ENCODE measurements at places on chromosomes 16 and 17.

GRCh38 chr17:49343273-49343672, 18.8 kb downstream of the ZNF652 start:
- no peak for DNase-seq

DNA sequence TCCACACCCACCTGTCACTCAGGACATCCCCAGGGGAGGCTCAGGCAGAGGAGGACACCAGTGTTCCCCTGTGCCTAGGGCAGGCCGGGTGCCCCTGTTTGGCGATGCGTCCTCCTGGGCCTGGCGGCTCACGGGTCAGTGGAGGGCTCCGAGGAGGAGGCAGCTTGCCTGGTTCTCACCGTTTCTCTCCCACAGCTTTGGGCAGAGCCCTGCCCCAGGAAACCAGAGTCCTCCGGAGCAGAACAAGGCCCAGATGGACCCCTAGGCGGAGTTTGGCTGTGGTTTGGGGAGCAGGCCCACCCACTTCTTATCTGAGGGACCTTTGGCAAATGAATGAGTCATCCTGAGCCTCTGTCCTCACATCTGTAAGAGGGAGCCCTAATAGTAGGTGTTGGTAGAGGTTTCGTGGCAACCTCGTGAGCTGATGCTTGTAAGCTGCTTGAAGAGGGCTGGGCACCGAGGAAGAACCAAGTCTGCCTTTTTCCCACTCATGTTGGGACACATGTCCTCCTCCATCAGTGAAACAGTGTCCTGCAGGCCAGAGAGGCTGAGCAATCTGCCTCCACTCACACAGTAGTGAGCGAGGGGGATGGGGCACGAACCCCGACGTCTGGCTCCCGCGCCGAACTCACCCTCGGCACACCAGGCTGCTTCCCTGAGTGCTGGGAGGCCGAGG, 247.0 kb upstream of the CIBAR2 start:
- DNase-seq, result no peak

- no peak for DNase-seq
Measured at GRCh38 chr17:59456428-59456827, 109.0 kb upstream of the DHX40 start.

GRCh38 chr17:37770631-37771518, 26.0 kb upstream of the HNF1B start:
- DNase-seq, result peak; percentile 66

DNA sequence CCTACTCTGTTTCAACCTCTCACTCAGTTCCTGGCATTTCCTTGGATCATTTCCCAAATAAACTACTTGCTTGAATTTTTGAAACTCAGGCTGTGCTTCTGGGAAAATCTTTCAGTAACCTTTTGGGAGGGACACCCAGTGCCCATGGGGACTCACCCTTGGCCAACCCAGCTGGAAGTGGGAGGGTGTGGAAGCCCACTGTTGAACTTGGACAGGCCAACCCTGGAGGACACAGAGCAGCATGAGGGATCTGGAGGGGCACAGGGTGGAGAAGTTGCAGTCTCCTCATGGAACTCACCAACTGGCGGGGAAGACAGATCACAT, 11.2 kb downstream of the RTN4RL1 start:
- no peak for DNase-seq

DNA sequence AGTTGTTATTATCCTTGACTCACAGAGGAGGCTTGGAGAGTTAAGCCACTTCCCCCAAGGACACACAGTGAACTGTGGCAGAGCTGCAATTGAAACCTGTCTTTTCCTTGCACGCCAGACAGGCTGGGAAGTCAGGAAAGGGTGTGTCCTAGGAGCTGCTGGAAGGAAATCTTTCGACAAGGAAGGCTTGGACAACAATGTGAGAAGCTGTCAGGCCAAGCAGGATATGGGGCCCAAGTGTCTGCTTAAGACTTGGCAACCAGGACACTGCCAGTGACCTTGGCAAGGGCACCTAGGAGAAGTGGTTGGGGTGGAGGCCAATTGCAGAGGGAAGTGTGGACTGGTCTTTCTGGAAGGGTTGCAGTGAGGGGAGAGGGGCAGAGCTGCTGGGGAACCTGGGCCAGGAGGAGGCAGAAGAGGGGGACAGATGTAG, 2.1 kb upstream of the CAMKK1 start:
- DNase-seq, result no peak

DNA sequence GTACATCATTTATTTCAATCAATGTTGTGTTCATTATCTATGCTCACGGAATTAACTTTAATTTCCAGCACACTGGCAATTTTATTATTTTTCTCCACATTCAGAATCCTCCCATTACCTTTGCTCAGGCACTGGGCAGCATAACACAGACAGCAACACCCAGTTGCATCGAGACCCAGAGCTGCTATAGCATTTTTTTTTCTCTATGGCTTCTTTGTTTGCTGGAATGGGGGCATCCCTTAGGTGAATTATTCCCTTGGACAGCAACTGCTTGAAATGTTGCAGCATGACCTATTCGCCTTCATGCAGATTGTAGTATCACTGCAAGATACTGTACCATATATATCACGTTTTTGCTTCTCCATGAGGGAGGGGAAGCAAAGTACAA, 88.8 kb downstream of the CHD9NB start:
- DNase-seq, result no peak

DNA sequence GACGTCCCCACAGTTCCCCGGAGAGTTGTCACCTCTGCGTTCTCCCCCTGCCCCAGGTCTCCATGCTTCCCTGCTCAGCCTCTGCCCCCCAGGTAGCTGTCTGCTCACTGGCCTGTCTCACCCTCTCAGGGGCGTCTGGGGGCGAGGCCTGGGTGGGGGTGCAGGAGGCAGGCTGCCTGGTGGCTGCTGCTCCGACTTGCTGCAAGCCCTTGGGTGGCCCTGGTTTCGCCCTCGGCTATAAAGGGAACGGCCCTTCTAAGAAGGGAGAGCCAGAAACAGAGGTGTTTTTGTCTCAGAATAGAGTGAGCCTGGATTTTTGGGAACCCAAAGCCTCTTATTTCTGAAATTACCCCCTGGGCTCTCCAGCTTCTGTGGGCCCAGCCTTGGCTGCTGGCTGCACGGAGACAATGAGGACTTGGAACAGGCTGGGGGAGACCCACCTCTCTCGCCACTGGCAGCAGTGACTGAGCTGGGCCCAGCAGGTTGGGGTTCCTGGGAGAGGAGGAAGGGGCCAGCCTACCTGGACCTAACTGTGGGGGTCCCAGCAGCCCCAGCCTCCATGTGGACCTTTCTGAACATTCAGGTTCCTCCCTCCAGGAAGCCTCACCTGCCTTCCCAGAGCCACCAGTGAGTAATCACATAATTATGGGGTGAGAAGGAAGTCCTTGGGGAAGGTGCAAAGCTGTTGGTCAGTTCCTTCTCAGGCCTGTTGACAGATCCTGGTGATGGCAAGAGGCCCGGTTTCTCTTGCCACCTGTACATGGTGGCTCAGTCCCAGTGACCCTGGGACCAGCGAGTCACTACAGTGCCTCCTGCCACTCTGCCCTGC, 15.5 kb upstream of the SPNS2 start:
- peak; percentile 55 for DNase-seq

DNA sequence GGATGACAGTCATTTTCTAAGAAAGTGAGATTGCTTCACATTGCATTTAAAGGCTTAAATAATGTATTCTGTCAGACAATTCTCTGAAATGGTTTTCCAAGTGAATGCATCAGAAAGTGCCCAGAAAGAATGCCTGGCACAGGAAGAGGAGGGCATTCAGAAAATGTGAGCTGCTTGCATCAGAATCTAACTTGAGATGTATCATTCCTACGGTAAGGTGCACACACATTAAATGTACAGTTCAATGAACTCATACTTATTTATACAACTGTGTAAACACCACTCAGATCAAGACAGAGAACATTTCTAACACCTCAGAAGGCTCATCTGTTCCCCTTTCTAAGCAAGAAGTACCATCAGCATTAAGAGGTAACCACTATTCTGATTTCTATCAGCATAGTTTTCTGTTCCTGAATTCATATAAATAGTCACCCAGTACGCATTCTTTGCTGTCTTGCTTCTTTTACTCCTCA, 638.0 kb downstream of the MAF start:
- DNase-seq, result no peak

GRCh38 chr16:49340466-49340865, 33.1 kb upstream of the C16orf78 start:
- no peak for DNase-seq

- peak; percentile 84 for DNase-seq
Measured at GRCh38 chr17:50027881-50028735, 27.8 kb upstream of the ITGA3 start.

GRCh38 chr16:79685871-79686270, 85.3 kb upstream of the MAF start:
- no peak for DNase-seq

- DNase-seq, result no peak
Measured at GRCh38 chr17:41393294-41393693, 4.1 kb downstream of the KRT31 start.

DNA sequence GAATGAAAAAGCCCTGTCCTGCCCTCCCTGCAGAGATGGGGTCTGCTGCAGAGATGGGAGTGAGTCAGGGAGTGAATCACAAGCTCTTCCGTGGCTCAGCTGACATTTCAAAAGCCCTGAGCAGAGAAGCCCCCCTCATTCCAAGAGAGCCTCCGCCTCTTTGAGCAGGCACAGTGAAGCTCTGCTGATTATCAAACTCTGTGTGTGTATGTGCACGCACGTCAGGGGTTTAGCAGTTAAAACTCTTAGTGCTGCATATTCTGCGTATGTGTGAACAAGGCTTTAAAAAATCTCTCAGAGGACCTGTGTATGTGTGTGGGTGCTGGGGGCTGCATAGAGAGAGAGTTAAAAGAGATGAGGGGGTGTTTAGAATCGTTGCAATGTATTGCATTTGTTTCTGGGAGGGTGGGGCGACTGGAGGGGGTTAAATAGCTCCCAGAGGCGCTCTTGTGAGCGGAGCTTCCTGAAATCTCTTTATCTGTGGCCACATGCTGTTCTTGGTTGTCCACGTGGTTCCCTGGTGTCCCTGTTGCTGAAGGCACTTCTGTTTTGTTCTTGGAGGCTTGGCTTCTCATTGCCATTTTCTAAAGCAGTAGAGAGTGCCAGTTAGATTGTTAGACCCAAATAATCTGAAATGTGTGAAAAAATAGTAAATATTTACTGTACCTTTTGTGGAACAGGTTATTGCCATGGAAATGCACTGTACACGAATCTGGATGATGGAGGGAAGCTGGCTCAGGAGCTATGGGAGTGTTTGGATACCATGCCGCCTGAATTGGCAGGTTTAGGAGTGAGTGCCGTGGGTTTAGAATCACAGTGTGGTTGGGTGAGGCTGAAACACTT, 116.6 kb downstream of the PRKCB start:
- peak; percentile 30 for DNase-seq

- peak; percentile 75 for DNase-seq
Measured at GRCh38 chr17:78526231-78527025, 50.8 kb downstream of the DNAH17 start.

DNA sequence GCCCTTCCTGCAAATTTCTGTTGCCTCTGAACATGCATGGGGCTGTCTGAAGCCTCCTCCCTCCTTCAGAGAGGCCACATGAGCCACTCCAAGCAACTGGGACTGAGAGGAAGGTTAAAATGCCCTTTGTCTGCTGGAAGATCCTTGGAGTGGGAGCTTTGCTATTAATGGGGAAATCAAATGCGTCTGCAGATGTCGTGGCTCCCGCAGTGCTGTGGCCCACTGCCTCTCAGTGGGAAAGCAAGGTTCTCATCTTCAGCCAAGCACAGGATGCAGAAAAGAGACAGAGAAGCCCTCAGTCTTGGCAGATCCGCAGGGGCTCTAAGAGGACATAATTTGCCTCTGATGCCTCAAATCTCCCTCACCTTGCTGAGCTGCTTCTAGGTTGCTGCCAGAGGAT, 34.8 kb downstream of the PEMT start:
- DNase-seq, result no peak

DNA sequence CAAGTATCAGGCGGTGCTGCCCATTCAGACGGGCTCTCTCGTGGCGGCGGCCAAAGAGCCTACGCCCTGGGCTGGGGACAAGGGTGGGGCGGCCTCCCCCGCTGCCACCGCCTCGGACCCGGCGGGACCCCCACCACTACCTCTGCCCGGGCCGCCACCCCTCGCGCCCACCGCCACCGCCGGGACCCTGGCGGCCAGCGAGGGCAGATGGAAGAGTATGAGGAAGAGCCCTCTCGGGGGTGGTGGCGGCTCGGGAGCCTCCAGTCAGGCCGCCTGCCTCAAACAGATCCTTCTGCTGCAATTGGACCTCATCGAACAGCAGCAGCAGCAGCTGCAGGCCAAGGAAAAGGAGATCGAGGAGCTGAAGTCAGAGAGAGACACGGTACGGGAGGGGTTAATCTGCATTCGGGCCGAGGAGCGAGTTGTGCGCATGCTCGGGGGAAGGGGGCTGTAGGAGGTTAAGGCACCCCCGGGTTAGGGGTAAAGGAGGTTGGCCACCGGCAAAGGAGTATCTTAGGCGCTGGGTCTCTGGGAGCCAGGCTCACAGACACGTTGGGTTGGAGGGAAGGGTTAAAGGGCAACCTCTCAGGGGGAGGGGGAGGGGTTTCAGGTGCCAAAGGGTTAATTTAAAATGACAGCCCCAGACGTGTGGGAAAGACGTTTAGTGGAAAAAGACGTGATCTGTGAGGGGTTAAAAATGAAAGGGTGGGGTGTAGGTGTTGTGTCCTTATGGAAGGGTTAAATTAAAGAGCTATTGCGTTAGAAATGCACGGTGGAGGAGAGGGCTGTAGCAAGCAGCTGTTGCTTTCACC, 1.4 kb downstream of the MSL1 start:
- peak; percentile 93 for DNase-seq

DNA sequence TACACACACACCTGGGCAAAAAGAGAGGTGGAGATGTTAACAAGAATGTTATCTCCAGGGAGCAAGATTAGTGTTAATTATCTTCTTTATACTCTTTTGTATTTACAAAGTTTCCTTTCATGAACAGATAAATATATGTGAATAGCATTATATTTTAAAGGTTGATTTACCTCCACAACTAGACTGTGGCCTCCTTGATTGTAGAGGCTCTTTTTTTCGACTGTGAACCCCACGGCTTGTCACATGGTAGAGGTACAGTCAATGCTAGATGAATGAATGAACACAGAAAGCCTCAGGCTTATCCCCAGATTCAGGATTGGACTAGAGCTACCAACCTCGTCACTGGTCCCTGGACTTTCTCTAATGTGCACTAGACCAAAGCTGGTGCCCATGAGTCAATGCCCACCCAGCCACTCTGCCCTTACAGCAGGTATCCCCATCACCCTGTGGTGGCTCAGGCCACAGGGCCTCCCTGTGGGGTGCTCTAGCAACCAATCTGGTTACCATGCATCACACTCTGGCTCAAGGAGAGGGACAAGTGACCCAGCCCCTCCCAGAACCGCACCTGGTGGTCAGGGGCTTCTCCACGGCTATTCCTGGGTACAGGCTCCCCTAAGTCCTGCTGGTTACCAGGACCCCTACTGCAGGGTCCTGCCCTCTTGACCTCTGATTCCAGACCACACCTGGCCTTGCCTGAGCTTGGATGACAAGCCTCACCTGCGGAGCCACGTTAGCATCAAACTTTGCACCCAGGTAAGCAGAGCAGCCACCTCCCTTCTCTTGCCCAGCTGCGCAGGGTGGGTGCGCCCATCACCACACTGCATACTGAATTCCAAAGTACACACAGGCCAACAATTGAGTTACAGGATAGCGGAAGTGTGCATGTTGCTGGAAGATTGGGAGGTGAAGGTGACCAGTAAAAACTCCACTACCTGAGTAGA, 101.0 kb downstream of the CDYL2 start:
- no peak for DNase-seq
